Kasumi-1 (cell line): ENCODE measurements at places on chromosomes 16 and 17.

GRCh38 chr17:42537826-42538451 lies 1.9 kb downstream of the NAGLU start:
- DNase-seq, result no peak

- DNase-seq, result no peak
Observed at GRCh38 chr16:73058616-73059409, 10.9 kb upstream of the ZFHX3 start.

DNA sequence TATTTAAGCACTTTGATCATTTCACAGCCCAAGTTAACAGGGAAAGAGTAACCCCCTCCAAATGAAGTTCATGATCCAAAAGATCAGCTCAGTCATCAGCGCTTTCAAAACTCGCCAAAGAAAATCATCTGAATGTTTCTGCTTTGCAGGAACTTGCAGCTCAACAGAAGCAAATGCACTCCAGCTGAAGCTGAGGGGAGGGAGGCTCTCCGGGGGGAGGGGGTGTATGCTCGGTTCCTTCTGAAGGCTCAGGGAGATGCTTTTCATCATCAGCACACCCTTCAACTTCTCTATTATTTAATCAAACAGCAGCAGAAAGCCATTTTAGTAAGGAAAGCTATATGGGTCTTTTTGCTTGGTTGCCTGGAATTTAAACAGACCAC lies 24.4 kb upstream of the ERN1 start:
- peak; percentile 64 for DNase-seq

GRCh38 chr17:49968405-49969133 lies 421 bp upstream of the DLX4 start:
- DNase-seq, result peak; percentile 78

- DNase-seq, result no peak
Observed at GRCh38 chr17:31397256-31397939, 5.9 kb downstream of the RAB11FIP4 start.

- DNase-seq, result no peak
Observed at GRCh38 chr17:38691154-38691553, 13.9 kb upstream of the MLLT6 start.

- DNase-seq, result no peak
Observed at GRCh38 chr17:13568582-13569397, 32.9 kb downstream of the HS3ST3A1 start.

DNA sequence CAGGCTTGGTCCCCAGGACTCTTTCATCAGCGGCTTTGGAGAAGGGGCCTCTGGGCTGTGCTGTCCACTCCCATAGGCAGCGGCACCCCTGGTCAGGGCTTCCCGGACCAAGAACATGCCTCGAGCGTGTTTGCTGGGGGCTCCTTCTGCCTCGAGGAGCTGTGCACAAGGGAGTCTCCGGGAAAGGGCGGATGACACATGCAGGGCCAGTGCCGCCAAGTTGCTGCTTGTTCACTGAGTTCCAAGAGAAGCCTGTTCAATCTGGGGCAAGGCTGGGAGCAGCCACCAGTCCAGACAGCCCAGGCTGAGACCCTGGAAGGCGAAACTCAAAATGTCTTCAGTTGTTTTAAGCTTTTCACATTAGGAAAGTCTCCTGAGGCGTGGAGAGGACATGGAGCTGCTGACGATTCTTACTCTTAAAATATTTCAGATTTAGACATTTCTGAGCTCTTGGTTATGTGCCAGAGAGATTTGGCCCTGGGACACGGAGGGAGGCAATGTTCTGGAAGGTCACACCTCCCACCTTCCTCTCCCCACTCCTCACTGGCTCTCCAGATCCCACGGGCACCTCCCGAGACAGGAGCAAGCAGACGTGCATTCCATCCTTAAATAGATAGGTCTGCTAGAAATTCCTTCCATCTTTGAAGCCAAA lies 84.5 kb upstream of the ZNF469 start:
- no peak for DNase-seq

- no peak for DNase-seq
Observed at GRCh38 chr17:64412944-64413381, 22.3 kb upstream of the PECAM1 start.

GRCh38 chr16:85093705-85094104 lies 18.6 kb downstream of the CIBAR2 start:
- DNase-seq, result no peak

DNA sequence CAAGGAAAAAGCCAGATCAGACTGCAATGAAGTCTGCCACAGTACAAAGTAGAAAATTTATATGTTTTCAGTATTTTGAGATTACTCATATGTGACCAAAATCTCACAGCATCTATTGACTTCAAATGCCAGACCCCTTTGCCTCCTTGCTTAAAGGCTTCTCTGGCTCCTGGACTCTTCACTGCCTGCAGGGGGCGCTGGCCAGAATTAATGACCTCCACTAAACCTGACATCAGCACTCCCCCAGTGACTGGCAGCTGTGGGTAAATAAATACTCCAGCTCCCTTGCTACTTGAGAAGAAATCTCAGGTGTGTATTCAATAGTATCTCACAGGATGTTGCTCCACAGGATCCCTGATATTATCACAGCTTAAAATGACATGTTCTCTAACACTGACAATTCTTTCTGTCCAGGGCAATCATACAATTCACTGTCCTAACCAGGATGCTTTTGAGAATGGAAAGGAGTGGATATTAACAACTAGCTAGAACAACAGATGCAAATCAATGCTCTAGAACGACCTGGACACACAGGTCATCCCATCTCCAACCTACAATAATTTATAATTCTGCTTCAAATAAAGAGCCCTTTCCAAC lies 4.0 kb downstream of the BECN1 start:
- DNase-seq, result peak; percentile 85

DNA sequence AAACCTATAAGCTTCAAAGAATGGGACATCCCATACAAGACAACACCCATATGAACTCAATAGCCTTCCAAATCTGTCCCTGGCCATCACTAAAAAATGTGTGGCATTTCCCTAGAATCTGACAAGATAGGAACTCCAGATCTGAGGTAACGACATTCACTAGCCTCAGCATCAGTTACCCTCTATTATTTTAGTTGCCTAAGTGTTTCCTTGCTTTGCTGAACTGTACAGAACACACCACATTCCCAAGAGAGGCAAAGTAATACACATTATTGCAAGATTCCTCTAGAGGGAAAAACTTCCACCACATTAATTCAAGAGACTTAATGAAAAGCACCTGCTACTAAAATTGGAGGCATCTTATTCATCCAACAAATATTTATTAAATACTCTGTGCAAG lies 5.0 kb downstream of the LSM12 start:
- no peak for DNase-seq

GRCh38 chr16:31745900-31746299 lies 127.7 kb upstream of the ZNF267 start:
- no peak for DNase-seq

DNA sequence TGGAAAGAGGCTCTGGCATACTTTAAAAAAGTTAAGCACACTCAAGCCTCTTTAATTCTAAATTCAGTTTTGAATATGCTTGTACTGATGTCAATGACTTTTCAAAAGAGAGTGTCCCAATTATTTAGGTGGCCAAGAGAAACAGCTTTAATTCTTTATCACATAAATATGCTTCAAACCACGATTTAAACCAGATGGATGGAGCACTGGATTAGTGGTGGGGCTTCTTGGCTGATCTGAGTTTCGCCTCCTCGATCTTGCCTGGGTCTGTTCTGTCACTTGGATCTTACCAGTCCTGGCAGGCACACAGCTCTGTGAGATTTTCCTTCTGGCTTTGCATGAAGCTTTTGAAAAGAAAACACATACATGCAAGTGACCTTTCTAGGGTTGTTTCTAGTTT lies 467.8 kb downstream of the MAF start:
- DNase-seq, result no peak

DNA sequence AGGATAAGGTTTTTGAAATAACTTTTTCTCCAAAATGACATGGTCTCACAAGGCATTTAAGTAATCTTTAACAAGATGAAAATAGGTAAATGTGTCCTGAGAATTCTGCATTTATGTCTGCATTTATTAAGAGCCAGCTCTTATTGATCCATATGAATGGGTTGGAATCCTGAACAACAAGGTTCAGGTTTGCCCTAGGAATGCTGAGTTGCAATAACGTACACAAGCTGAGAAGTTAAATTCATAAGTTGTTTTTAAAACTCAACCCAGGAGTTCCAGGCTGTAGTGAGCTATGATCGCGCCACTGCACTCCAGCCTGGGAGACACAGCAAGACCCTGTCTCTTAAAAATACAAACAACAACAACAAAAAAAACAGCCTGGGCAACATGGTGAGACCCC lies 28.1 kb downstream of the GLG1 start:
- no peak for DNase-seq

DNA sequence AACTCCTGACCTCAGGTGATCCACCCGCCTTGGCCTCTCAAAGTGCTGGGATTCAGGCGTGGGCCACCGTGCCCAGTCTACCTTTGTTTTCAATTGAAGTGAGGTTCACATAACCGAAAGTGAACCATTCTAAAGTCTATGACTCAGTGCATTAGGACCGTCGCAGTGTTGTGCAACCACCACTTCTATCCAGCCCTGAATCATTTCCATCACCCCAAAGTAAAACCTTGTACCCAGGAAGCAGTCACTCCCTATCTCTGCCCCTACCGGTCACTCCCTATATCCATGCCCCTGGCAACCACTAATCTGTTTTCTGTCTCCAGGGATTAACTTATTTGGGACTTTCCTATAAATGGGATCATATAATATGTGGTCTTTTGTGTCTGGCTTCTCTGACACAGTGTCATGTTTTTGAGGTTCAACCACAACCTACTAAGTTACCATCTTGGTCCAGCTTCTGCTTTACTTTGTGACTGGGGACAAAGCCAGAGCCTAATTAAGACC lies 28.3 kb upstream of the CDC42EP4 start:
- no peak for DNase-seq

DNA sequence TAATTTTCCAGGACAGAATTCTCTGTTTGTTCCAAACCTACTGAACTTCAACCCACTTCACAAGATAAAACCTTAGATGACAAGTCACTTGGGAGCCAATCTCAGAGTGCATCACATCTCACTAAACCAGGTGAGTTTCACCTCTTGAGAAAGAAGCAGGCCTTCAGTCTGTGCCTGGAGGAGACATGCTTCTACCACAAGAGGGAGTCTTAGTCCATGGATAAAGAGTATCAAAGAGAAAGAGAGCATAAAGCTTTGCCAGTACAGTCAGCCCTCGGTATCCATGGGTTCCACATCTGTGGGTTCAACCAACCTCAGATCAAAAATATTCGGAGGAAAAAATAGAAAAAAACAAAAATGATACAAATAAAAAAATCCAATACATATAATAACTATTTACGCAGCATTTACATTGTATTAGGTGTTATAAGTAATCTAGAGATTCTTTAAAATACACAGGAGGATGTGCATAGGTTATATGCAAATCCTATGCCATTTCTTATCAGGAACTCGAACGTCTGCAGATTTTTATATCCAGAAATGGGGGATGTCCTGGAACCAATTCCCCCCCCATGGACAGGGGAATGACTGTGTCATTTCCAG lies 37.7 kb downstream of the DUSP14 start:
- DNase-seq, result peak; percentile 82

DNA sequence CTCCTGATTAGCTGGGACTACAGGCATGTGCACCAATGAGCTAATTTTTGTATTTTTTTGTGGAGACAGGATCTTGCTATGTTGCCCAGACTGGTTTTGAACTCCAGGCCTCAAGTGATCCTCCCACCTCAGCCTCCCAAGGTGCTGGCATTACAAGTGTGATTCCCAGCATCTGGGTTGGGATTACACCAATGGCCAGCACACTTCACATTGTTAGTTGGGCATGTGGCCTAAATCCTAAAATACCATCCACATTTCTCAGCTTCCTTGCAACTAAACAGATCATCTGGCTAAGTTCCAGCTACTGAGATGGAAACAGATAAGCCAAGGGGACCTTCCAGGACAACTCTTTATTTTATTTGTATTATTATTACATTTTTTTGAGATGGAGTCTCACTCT lies 9.9 kb downstream of the RABEP2 start:
- DNase-seq, result no peak

DNA sequence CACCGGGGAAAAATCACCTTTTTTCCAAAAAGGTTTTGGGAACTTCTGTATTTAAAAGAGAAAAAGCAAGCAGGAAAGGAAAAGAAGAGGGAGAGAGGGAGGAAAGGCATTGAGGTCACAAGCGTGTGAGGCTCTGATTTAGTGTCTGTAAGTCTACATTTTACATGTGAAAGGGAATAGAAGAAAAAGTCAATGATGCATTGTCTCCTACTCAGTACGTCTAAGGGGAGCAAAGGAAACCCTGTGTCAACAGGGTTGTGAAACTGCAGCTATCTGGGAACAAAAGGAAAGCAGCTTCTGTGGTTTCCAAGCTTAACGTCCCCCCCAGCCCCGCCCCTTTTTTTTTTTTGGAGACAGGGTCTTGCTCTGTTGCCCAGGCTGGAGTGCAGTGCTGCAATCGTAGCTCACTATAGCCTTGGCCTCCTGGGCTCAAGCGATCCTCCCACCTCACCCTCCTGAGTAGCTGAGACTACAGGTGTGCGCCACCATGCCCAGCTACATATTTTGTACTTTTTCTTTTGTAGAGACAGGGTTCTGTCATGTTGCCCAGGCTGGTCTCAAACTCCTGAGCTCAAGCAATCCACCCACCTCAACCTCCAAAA lies 1.8 kb upstream of the CDC42EP4 start:
- DNase-seq, result no peak

DNA sequence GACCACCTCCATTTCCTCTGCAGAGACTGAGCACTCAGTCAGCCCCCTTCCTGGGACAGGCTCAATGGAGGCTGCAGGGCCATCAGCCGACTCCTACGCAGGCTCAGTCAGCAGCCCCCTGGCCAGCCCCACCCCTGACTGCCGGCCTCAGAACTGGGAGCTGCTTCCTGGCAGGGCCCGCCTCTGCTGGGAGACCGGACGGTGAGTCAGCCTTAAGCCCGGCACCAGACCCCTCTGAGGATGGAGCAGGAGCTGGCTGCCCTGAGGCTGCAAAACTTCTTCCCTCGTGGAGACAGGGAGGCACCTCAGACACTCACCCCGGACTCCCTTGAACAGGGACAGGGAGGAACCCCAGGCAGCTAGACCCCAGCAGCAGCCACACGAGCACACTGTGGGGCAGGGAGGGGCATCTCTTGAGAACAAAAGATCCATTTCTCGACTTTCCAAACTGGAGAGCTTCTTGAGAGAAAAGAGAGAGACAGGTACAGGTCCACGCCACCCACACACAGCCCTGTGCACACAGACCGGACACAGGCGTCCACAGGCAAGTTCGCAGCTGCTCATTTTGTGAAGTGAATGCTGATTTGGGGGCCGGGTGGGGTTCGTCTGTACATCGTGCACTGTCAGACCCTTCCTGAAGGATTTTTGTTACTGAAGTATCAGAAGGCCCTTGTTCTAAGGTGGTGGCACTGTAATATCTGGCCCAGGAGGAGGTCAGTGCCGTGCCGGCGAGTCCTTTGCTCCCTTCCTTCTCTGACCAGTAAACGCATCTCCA lies 1.3 kb upstream of the TUBB3 start:
- peak; percentile 72 for DNase-seq

DNA sequence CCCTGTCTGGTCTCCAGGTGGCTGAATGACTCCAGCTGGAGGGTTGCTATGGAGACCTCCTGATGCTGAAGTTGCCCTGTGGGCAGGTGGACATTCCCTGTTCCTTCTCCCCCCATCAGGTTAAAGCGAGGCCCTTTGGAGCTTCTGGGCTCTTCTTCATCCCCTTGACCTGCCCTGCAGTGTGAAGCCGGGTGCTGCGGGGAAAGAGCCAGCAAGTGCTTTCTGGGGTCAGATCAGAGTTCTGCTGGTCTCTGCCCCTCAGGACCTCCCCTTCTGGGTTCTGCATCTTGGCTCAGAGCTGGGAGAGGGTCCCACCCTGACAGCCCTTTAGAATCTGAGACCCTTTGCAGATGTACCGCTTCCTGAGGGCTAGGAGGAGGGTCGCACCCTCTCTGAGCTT lies 25.1 kb downstream of the NKD1 start:
- DNase-seq, result no peak
